ENCODE measurements at places on chromosomes 4 and X.

GRCh38 chr4:126495163-126495752 lies 1137.5 kb upstream of the INTU start:
- no peak for DNase-seq

GRCh38 chr4:153216546-153216945 lies 12.3 kb downstream of the TRIM2 start:
- DNase-seq, result no peak

- no peak for DNase-seq
Observed at GRCh38 chr4:20289782-20290181, 38.1 kb downstream of the SLIT2 start.

GRCh38 chr4:185370268-185370949 lies 25.3 kb downstream of the LRP2BP start:
- DNase-seq, result no peak

DNA sequence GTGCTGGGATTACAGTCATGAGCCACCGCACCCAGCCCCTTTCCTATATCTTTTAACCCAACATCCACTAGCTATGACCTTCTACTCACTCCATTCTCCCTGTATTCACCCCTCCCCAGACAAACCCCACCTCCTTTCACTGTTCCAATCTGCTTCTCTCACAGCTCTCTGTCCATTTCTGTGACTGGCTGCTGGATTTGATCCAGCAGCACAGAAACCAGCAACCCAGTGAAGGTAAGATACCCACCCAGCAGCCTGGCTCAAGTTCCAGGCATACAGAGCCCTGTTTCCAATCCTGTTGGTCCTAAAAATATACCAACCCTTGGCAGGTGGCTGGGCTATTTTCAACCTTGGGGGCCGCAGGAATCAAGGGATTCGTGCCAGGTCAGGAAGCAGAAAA lies 56.9 kb upstream of the SMIM10 start:
- no peak for DNase-seq

GRCh38 chrX:110397904-110398303 lies 39.3 kb downstream of the RTL9 start:
- DNase-seq, result no peak

DNA sequence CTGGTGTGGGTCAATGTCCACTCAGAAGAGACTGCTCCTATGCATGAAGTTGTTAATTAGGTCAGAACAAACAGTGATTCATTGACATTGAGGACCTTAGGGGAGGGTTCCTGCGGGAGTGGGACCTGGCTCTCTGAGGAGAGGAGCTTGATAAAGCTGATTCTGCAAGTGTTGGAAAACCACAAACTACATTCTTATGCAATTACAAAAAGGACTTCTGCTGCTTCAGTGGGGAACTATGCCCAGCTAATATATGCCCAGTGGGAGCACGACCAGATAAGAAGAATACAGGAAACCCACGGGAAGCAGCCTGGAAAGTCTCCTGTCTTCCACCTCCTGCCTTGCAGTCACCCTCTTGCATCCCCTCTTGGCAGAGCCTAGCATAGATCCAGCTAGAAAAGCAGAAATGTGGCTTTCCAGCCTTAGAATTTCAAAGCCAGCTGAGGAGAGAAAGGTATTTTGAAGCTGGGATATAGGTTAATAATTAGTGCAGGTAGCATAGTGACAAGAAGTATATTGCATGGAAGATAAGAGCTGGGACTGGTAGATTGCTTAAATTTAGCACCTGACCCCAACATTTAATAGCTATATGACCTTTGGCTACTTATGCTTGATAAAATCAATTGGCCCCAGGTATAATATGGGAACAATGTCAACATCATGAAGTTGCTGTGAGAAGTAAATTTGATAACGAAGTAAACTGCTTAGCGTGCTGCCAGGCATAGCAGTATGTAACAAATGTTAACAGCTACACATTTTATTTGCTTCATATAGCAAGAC lies 34.9 kb upstream of the UGT8 start:
- no peak for DNase-seq

DNA sequence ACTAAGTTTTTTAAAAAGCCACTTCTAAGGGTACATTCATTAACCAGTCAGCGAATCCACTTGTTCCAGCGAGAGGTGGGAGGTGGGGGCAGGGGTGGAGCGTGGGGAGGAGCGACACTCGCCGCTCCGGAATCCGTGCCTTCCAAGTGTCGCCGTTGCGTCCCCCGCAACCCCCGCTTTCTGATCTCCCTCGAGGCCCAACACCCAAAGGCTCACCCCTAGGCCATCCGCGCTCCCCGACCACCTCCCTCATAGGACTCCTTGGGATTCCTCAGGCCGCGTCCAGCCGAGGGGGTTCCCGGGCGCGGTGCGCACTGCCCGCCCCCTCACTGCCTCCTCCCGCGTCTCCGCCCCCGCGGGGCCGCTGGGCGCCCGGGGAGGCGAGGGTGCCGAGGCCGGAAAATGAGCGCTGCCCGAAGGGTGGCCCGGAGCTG lies 108.1 kb upstream of the STOX2 start:
- no peak for DNase-seq

DNA sequence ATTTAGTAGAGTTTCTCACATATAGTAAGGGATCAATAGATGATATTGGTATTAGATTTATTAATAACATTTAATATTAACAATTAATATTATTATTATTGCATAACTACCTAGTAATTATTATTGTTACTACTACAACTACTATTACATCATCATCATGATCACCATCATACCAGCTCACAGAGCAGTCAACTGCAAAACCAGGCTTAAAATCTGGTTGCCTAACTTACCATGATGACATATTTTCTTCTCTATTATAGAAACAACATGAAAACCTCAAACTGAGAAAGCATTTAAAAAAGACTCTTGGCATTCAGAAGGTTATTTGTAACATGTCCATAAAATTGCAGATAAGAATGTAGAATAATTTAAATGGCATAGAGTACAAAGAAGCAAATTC lies 247.0 kb upstream of the TTC29 start:
- DNase-seq, result no peak

GRCh38 chr4:26905172-26905571 lies 44.5 kb downstream of the STIM2 start:
- no peak for DNase-seq
